ENCODE measurements at places on chromosomes 7 and 10.
A peak's percentile ranks its signal among the peaks of the same experiment; 100 is the strongest.

- DNase-seq, result no peak
Measured at GRCh38 chr10:78761311-78761781, 307.4 kb upstream of the ZMIZ1 start.

- peak; percentile 79 for DNase-seq
Measured at GRCh38 chr10:84946904-84947303, 618.5 kb downstream of the CCSER2 start.

GRCh38 chr10:48274636-48275035 is at the start of gene FRMPD2:
FRMPD2 (minus strand) TSS chr10:48274696; CDS start chr10:48274567, 129 bp downstream.
- DNase-seq, result peak; percentile 43

DNA sequence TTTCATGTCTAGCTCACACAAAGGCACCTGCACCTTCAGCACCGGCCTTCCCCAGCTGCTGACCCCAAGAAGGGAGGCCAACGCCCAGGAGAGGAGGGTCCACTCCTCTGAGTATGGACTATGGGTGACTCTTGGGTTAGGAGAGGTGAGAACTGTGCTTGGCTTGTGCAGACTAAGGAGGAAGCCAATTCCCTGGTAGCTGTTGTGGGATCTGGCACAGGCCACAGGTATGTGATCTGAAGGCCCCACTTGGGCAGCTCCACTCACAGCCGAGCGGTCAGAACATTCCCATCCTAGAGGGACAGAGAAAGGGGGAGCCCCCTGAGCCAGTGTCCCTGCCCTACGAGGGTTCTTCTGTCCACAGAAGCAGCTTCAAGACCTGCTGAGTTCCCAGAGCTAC is 52.8 kb upstream of the FIGNL1 start:
- no peak for DNase-seq

DNA sequence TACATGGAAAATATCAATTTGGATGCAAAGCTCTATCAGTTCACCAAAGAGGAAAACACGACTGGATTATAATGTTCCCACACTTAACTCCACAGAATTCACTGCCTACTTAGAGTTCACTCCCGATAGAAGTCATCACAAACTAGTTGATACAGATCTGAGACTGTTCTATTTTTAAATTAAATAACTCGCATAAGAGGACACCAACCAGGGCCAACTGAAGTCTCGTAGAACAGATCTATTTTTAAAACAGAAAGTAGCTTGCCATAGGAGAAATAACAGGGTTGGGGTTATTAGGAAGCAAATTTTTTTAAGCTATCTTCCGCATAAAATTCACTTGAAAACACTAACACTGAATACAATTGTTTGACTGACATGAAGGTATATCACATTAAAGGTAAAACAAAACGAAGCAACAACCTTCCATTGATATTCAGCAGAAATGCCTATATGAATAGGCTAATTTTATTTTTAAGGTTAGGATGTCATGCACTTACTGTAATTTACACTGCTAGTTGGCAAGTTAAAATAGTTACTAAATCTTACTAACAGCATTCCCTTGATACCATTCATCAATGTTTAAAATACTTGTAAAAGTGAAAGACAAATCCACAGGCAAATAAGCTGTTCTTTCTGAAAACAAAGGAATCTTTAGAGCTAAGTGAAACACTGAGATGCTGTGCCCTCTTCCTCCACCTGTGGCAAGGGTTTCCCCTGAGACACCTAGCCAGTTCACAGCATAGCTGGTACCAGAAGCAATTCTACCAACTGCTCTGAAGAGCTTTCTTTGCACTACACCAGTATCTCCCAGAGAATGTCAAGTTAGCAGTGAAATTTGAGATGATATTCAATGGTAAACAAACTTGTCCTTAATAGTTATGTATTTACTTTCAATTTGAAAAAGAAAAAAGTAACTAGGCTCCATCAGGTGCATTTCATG is 186.7 kb upstream of the ANK3 start:
- no peak for DNase-seq

DNA sequence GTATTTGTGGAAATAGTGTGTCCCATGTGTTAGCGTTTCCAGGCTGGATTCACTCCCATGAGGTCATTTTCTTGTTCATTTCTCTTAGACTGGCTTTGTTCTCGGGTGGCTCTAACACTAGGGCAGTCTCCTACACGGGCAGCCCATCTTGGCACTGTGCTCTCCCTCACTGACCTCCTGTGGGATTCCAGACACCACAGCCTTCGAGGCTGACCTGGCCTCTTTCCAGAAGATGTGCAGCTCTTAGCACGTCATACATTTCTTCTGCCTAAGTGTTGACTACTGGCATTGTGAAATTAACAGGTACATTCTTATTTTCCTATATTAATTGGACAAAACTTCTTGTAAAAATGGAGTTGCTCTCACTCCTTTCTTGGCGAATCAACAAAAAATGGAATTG is 72.8 kb downstream of the INSYN2A start:
- DNase-seq, result no peak

GRCh38 chr10:69797959-69798358 is 3.7 kb upstream of the COL13A1 start:
- no peak for DNase-seq

DNA sequence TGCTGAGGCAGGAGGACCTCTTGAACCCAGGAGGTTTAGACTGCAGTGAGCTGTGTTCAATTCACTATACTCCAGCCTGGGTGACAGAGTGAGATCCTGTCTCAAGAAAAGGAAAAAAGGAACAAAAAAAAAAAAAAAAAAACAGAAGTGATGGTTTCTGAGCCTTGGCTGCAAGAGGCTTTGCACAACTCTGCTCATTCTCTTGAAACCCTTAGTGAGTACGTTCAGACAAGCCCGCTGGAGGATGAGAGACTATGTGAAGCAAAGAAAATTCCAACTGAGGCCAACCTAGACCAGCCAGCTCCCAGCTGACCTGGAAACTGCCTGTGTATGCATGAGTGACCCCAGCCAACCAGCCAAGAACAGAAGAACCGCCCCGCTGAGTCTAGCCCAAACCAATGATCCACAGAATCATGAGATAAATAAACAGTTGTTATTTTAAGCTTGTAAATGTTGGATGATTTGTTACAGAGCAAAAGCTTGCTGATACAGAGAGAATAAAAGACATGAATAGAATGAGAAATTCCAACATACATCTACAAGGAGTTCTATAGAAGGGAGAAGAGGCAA is 50.6 kb upstream of the FZD9 start:
- DNase-seq, result no peak

DNA sequence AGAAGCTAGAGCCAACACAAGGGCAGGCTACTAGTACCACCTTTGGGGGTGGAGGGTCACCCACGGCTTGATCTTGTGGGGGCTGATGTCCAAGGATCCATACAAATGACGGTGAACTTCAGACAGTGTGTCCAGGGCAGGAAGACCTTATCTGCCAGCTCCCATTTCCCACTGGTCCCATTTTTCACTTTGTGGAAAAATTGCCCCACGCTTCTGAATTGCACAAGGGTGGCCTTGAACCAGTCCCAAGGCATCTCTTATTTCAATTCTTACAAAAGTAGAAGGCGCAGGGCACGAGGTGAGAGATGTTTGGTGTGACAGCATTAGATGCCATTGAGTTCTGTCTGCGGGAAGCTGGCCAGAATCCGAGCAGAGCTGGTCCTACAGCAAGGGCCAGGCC is 252.7 kb upstream of the CELF2 start:
- no peak for DNase-seq

DNA sequence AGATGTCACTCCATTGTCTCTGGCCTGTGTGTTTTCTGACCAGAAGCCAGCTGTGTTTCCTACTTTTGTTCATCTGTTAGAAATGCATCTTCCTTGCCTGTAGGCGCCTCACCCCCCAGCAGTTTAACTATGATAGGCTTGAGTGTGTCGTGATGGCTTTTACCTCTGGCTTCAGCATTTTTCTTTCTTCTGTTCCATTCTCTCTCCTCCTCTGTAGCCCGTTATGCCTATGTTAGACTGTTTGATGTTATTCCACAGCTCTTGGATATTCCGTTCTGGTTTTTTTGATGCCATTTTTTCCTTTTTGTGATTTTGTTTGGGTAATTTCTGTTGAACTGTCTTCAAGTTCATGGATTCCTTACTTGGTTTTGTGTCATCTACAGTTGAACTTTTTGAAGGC is 17.9 kb downstream of the MMP21 start:
- DNase-seq, result no peak

DNA sequence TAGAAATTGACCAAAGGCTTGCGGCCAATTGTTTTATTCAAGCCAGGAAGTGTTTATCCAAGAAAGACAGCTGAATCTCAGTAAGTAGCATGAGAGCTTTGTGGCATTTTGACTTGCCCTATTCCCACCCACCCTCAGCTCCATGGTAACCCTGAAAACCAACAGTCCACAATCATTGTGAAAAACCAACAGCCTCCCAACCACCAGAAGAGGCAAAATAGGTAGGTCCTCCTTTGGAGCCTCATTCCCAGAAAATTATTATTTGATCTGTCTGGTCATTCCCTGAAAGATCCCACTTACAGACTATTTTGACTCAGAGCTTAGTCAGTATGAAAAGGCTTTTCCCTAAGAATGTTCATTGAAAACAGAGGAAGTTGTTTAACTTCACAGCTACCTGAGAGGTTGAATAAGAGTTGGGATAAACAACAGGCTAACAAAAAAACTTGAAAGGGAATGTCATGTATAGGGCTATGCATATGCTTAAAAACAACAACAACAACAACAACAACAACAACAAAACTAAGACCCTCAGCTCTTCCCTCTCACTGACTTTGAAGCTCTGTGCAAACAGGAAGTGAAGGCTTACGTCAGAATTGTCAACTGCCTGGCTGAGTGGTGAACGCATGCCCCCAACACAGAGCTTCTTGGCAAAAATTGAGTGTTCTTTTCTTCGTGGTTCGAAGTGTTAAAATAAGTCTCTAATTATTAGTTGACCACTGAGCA is 11.2 kb downstream of the KPNA7 start:
- DNase-seq, result no peak

DNA sequence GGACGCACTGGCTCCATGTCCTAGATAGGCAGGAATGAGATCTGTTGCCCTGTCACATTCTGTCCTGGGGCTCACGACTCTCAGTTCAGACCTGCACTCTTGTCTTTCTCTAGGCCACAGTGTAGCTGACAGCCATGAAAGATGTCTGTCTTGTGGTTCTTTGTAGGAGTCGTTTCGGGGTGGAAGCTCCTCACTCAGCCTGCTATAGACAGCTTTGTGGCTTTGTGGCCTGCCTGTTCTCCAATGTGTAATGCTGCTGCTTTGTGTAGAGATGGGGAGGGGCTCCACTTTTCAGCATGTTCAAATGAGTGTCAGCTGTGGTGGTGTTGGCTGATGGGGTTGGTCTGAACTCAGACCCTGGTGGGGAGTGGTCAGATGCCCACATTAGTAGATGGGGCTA is 410.7 kb downstream of the ACTR3B start:
- no peak for DNase-seq

- DNase-seq, result peak; percentile 15
Measured at GRCh38 chr10:2978111-2978510, 89.2 kb upstream of the PFKP start.

GRCh38 chr10:124285587-124286527 is 132.9 kb downstream of the OAT start:
- no peak for DNase-seq

- DNase-seq, result no peak
Measured at GRCh38 chr10:105742184-105742583, 1101.1 kb downstream of the SORCS3 start.

- DNase-seq, result no peak
Measured at GRCh38 chr7:94975336-94975735, 67.9 kb downstream of the PPP1R9A start.

DNA sequence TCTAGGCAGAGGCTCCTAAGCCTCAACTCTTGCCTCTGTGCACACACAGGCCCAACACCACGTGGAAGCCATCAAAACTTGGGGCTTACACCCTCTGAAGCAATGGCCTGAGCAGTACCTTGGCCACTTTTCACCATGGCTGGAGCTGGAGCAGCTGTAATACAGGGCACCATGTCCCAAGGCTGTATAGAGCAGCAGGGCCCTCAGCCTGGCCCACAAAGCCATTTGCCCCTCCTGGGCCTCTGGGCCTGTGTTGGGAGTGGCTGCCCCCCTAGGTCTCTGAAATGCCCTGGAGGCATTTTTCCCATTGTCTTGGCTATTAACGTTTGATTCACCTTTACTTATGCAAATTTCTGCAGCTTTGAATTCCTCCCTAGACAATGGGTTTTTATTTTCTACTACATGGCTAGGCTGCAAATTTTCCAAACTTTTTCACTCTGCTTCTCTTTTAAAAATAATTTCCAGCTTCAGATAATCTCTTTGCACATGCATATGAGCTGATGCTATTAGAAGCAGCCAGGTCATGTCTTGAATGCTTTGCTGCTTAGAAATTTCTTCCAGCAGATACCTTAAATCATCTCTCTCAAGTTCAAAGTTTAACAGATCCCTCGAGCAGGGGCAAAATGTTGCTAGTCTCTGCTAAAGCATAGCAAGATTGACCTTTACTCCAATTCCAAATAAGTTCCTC is 5.7 kb upstream of the CCDC201 start:
- no peak for DNase-seq

DNA sequence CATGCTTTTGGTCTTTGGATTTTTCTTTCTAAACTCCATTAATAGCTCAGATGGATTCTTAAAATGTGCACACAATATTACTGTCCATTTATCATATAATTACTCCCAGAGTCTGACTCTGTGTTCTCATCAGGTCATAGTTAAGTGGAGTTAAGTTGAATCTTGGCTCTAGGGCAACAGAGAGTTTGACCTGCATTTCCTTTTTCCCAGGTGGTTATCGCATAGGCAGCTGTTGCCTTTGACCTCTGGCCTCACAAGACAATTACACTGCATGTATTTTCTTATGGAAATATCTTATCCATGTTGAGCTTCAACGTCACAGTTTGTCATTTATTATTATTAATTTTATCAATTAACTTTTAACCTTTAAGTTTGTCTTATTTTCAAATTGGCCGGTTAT is 237.5 kb upstream of the HGF start:
- no peak for DNase-seq

GRCh38 chr7:30800785-30801252 is 29.6 kb downstream of the MINDY4 start:
- DNase-seq, result peak; percentile 39

GRCh38 chr10:31061941-31062340 is 30.3 kb upstream of the ZNF438 start:
- no peak for DNase-seq

GRCh38 chr7:80532153-80532552 is 20.3 kb upstream of the GNAT3 start:
- DNase-seq, result no peak

DNA sequence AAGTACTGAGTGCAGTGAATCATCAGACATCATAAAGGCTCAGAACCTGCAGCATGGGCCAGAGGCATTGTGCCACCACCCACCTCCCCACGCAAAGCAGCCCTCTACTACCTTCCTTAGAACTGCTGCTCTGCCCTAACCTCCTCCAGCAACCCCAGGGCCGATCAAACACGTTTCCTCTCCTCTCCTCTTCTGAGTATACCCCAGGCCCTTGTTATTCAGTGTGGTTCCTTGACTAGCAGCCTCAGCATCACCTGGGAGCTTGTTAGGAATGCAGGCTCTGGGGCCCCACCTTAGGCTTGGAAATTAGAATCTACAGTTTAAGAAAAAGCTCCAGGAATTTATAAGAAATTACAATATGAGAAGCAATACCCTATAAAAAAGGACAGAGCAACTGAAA is 33.2 kb downstream of the DYDC1 start:
- no peak for DNase-seq

DNA sequence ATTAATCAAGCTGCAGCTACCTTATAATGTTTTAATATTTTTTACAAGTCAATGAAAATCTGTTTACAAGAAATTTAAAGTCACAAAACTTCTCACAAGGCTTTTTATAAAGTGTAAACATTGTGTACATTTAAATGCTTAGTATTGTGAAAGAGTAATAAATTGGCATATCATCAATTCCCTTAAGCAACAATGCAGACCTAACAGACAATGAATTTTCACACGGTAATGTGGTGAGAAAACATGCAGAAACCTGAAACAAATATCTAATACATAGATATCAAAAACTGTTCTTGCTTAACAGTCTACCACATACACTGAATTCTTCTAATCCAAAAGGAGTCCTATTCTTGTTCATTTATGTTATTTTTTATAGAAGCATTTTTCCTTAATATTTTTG is 220.7 kb downstream of the CRPPA start:
- no peak for DNase-seq
